ENCODE measurements at places on chromosomes 5 and 9.

DNA sequence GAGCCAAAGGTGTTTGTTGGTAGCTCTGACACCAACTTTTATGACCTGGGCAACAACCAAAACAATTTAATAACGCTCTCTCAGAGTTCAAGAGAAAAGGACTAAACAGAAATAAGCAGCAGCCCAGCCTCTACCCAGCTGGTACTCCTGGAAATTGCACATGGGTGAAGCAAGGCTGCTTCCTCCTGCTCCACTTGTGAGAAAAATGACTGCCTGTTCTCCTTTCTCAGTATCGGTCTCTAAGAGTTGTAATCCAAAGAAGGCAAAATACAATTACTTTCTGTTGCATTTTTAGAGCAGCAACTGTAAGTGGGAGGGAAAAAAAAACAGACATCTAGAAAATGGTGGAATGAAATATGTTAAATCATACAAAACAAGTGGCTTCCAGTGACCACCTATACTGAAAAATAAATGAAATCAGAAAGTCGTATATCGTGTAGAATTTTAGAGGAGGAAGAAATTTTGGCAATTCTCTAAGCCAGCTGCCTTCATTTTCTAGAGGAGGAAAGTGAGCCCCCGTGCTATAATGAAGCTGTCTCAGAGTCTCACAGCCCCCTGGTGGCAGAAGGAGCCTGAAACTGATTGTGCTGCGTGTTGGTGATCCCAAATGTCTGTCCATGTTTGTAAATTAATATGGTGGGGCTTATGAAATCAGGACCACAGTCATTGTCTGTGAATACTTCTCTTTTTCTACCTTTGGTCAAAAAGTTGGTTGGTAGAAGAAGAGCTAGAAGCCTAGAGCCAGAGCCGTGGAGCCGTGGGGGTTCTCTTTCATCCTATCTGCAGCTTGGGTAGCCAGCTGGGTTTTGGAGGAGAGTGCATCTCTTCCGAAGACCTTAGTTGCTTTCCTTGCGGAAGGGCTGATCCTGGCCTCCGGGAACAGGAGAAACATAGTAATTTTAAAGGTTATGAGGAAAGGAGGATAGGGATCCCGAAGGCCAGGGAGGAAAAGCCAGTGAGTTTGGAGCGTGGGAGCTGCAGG is 139.9 kb downstream of the PIP5K1B start:
- no peak for DNase-seq

DNA sequence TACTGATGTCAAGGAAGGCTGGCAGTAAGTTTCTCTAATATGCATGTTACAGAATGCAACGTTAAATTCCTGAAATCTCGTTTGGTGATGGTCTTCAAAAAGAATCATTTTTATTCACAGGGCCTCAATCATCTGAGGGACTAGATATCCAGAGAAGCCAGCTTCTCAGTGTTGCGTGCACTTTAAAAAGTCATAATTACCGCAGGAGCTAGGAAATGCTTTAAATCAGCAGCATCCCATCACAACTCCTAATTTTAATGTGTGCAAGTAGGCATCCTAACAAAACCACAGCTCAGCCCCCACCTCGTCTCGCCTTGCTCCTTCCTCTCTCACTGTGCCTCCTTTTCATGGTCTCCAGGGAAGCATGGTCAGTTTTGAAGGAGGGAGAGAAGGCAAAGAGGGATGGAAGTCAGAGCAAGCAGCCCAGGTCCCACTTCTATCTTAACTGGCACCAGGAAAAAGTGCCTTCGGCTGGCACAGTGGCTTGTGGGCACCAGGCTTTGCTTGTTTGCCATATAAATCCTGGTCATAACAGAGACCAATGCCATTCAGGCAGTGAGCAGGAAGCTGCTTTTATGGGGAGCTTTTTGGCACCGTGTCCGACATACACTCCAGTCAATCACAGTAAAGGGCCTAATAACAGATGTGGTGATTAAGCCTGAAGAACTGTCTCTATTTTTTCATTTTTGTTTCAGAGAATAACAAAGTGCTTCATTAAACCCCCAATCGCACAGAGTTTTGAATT is 21.4 kb downstream of the MEGF10 start:
- DNase-seq = no peak

DNA sequence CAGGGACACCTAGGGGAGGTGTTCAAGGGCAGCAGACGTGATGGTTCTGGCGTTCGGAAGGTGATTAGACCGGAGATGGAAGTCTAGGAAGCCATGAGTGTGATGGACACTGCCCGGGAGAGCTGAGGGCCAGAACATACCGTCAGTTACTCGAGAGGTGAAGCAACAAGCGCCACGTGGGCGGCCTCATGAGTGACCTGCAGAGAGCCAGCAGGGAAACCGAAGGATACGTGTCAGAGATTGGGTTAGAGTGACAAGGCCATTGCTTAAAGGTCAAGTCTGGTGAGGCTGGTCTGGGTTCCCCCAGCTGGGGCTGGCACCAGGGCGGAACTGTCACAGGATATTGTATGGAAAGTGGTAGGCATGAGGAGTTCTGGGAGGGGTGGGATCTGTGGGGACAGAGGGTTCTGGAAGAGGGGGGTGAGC is 60.0 kb downstream of the C9orf50 start:
- no peak for DNase-seq

GRCh38 chr5:135869276-135869675 is 26.4 kb downstream of the IL9 start:
- DNase-seq = no peak

DNA sequence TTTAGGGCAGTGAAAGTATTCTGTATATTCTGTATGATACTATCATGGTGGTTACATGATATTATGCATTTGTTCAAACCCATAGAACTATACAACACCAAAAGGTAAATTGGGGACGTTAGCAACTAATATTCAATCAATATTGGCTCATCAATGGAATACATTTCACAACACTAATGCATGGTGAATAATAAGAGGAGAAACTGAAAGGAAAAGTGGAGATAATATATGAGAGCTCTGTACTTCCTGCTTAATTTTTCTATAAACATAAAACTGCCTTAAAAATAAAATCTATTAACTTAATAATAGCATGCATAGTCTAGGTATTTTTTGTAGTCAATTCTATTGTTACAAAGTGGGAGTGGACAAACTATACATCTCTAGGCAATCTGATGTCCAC is 66.3 kb downstream of the TRIM32 start:
- DNase-seq = no peak

DNA sequence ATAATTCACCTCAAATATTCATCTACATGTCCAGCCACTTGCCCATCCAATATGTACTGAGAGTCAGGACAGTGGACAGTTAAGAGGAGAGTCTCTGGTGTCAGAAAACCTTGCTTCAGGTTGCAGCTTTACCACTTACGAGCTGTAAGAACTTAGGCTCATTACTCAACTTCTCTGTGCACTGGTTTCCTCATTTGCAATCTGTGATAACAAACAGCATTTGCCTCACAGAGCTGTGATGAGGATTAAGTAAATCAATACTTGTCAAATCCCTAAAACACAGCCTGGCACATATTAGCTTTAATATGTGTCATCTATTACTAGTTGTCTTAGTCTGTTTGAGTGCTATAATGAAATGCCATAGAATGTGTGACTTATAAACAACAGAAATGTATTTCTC is 8.6 kb downstream of the GOLGA1 start:
- no peak for DNase-seq
